Stimulated activated CD8-positive, alpha-beta memory T cell treated with anti-CD3 and anti-CD28 coated beads, Interleukin-7, amount 100 ng/mL, for 4 hours (primary cell): ENCODE measurements at places on chromosomes 2 and 18.

DNA sequence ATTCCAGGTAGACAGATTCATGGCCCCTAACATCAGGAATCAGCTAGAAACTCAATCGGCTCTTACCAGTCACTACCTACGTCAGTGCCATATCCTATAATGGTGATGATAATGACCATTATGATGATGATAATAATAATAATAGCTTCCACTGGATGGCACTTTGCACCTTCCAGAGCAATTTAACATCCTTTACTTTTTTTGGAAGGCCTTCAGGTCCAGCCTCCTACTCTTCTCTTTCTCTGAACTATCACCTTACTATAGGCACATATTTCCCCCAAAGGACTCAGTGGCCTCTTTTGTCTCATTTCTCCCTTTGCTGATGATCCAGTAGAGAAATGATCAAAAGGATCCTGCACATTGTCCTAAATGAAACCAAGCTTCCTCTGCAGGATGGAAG lies 56.0 kb downstream of the BCL11A start:
- no peak for DNase-seq

DNA sequence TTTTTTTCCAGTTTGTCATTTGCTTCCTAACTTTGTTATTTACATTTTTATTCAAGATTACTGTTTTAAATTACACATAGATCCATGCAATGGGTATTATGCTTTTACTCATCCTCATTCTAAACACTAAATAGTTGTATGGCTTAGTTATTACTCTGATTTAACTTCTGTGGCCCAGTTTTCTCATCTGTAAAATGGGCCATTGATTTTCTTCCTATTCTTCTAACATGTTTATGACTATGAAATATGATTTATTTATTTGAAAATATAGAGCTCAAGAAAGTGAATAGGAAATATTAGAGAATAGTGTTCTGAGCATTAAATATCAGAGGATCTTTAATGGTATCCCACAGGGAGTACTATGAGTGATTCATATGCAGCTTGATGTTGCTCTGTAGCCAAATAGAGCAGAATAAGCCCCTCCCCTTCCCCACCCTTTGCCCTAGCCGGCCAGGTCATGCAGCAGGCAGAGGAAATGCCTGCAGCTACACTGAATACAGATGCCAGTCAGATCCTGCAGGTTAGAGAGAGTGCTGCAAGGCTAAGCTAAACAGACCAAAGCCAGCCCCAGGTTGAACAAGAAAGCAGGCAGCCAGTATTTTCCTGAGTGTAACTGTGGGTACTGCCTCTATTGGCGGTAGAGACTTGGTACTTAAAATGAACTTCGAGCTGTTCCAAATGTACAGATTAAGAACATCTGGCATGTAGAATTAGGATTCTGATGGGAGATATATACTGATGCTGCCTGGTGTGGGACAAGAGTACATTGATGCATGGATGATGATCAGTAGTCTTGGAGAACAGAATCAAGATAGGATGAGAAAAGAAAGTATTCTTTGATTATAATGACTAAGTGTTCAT lies 11.7 kb upstream of the ACYP2 start:
- no peak for DNase-seq

DNA sequence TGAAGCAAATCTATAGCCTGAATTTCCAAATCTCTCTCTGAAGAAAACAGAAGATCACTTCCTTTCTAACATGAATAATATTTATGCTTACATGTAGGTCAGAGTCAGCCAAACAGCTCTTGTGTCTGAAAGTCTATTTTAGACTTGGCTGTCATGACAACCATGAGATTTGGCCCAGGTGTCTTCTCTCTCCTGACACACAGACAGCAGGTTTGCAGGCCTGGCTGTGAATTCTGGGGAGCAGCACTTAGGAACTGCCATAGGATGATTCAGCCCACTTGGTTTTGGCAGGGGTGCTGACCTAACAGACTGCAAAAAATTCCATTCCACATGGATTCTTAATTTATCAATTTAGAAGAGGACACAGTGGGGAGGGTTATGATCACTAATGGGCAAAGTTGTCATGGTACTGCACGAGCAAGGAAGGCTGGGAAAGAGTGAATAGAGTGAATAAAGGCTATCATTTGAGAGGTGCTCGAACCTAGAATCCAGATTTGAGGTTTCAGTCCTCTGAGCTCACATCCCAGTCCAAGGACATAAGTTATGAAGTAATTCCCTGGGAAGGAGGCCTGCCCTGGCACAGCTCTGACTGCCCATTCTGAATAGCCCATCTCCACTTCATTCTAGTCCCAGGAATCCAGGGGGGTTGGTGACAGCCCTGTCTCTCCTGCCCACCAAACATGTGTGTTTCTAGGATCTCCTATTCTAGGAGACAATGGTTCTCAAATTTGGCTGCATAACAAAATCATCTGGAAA lies 453.9 kb upstream of the TRIB2 start:
- no peak for DNase-seq

GRCh38 chr18:60693426-60693825 lies 320.9 kb upstream of the MC4R start:
- no peak for DNase-seq

GRCh38 chr2:133675-134593 lies 87.6 kb upstream of the FAM110C start:
- no peak for DNase-seq

DNA sequence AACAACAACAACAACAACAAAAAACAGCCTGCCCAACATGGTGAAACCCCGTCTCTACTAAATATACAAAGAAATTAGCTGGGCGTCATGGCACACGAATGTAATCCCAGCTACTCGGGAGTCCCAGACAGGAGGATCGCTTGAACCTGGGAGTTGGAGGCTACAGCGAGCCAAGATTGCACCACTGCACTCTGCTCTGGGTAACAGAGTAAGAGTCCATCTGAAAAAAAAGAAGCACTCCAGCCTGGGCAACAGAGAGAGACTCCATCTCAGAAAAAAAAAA lies 344.1 kb upstream of the PLGLB2 start:
- no peak for DNase-seq

DNA sequence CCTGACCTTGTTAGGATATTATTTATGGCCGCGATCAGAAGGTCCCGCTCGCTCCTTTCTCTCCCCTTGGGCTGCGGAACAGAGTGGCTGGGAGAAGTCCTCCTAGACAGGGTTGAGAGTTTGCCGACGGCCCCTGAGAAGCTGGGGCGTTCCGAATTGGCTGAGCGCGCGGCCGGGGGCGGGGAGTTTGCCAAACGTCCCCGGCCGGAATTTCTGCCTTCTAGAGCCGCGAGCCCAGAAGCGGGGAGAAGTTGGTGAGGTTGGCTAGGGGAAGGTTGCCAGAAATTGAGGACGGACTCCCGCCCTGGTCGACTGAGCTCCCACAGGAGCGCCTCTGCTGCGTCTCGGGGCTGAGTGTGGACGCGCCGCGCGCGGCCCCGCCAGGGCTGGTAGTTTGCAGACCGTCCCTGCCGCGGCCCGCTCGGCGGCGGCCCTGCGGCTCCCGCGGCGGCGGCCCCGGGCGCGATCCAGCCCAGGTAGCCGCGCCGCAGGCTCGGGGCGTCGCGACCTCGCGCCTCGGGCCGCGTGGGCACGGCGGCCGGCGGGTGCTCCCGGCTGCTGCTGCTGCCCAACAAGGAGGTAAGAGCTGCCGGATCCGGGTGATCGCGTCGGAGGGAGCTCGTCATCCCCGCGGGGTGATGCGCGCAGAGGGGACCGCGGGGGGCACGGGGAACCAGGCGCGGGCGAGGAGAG lies 134.0 kb upstream of the MGAT5 start:
- DNase-seq, result peak; percentile 77

DNA sequence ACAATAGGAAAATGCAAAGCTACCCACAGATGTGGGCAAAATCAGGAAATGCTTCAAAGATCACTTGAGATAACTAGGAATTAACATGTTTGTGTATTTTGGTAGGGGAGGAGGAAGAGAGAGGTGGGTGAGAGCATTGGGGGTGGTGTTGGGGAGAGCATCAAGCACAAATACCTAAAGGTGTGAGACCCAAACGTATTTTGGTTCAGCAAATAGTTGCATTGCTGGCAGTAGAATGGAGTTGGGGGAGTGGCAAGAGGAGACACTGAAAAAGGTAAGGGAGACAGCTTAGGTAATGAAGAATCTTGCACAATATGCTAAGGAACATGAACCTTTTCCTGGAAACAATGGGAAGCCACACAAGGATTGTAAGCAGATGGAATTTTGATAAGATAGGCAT lies 1.5 kb upstream of the PELI1 start:
- DNase-seq, result no peak

DNA sequence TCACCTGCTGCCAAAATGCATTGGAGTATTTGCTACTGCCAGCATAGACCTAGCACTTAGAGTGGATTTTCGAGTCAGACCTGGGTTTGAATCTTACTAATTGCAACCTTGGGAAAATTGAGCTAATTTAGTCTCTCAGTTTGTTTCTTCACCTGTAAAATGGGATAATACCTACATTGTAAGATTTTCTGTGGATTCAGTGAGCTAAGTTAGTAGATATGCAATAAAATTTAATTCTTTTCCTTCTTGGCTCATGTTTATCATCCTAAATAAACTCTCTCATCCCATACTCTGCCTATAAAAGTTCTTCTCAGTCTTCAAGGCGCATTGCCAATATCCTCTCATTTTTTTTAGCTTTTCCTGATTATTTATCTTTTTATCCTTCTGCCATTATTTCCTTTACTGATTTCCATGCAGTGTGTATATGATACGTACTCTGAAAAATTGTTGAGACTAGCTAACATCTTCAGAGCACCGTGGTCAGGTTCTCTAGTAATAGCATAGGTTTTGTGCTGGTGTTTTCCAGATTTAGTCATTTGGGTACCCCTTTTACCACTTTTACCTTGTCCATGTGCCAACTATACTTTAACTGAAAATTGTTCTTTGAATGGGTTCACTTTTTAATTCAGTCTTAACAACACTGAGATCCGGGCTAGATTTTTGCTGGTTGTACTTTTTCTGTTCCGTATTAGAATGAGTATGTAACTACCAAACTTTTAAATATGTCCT lies 7.3 kb downstream of the CEP192 start:
- no peak for DNase-seq

GRCh38 chr2:178194600-178195389 lies 483 bp downstream of the OSBPL6 start:
- DNase-seq, result no peak

GRCh38 chr2:230619491-230619890 lies 93.2 kb upstream of the CAB39 start:
- no peak for DNase-seq
